CD4-positive, alpha-beta T cell treated with Interleukin-10 for 1 hour (primary cell): ENCODE measurements at places on chromosomes 2 and 18.
A peak's percentile ranks its signal among the peaks of the same experiment; 100 is the strongest.

GRCh38 chr2:44817673-44818335 lies 123.7 kb upstream of the SIX3 start:
- no peak for DNase-seq

DNA sequence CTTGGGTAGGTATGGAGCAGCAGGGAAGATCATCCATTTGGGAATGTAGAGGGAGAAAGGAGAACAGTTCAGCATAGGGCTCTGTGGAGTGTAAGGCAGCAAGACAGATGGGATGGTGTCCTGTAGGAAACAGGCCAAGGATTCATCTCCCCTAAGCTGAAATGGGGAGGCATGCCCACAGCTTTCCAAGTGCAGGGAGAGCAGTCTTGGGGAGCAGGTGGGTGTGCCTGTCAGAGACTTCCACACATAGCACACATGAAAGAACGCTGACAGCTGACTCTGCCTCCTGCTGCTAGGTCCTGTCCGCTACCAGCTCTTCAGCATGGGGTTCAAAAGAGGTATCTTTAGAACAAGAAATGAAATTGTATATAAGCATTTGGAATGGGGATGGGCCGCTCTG lies 9.0 kb downstream of the SETBP1 start:
- no peak for DNase-seq

GRCh38 chr2:122748552-122749011 lies 993.1 kb downstream of the TSN start:
- DNase-seq: no peak

DNA sequence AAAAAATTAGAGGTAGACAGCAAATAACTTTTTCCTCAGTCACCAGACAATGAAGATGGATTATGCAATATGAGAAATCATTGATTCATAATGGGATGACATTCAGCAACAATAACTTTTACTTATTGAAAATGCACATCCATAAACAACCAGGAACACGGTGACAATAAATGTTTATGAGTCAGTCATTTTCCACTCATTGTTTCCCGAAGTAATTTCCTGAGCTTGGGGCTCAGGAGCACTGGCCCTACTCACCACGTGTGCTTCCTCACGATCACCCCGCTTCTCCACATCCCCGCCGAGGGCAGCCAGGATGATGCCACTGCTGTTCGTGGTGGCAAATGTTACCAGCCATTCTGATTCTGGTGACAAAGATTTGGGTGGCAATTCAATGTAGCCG lies 156.3 kb downstream of the LAMA1 start:
- no peak for DNase-seq

DNA sequence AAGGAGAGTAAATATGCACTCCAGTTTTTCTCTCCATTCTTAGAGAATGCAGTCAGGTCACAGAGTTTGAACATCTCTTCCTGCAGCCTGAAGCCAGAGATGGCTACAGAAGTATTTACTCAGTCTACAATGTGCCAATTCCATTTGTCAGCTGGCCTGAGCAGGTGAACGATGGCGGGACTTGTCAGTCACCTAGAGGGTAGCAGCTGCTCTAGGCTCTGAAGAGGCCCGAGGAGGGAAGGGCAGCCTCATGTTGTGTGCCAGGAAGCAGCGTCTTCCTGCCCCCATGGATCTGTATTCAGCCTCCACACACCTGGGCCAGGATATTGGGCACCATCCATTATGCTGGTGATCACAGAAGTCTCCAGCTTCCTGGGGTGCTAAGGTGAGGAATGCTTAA lies 316.7 kb upstream of the CHAC2 start:
- DNase-seq: no peak

GRCh38 chr2:141957321-141957720 lies 173.5 kb downstream of the LRP1B start:
- no peak for DNase-seq

DNA sequence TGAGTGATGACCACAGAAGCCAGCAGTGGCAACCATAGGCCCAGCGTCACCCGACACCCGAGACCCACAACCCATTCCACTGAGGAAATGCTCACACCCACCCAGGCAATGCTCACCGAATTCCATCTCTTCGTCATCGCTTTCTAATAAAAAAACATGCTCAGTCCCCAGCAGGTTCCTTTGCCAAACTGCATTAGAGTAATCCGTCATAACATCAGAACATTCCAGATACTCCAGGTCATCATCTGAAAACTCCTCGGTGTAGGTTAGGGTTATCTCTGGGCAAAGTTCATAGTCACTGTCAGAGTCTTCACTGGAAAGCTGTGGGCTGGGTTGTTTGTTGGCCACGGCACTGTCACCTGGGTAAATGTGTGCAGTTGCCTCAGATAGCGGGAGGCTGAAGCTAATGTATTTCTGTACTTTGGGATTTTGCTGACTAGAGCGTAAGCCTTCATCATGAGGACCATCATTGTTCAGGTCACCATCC lies 49.3 kb downstream of the ALPK2 start:
- DNase-seq: no peak

- DNase-seq: no peak
These were observed 2.6 kb downstream of the STK25 start for GRCh38 chr2:241505781-241506201.

GRCh38 chr2:215862351-215862771 lies 151.0 kb downstream of the MREG start:
- no peak for DNase-seq

GRCh38 chr2:74364533-74365505 lies 15.3 kb downstream of the DCTN1 start:
- no peak for DNase-seq

- DNase-seq: no peak
These were observed 8.8 kb upstream of the CRACDL start for GRCh38 chr2:98944775-98945174.

DNA sequence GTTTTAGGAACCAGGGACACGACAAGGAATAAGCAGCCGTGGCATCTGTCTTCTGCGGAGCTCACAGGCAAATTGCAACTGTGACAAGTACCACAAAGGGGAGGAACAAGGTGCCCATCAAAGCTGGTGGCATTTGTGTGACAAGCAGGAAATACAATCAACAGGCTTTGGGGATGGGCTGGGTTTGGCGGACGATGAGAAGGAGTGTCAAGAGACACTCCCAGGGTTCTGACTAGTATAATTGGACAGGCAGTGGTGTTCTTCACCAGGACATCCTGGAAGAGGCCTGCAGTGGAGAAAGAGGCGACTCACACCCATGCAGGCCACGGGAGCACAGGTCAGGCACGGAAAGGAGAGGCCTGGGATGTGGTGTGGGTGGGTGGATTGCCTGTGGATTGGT lies 14.2 kb upstream of the SPATA3 start:
- DNase-seq: peak; percentile 42

DNA sequence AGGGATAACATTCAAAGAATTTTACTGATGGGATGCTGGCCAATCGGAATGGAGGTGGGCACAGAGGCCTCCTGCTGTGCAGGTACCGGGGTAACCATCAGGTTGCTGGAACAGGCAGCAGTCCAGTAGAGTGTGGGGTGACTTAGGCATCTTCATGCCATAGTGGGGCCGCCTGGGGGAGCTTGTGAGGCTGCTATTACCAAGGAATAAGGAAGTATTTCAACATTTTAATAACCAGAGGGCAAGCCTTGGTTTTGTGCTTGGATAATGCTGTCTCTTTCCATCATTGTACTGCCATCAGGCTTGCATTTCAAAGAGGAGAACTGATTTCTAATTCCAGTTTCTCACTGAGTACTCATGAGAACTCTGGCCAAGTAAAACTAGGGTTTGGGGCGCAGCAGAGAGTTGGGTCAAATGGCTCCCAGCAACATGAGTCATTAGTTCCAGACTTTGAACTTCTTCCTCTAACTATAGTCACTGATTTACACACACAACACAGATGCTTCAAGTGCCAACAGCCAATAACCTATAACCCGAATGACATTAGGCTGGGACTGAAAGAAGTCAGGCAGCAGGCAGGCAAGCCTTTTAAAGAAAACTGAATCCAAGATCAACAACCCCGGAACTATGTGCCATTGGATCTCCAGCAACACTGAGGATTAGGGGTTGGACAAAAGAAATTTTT lies 56.1 kb upstream of the FHL2 start:
- no peak for DNase-seq

DNA sequence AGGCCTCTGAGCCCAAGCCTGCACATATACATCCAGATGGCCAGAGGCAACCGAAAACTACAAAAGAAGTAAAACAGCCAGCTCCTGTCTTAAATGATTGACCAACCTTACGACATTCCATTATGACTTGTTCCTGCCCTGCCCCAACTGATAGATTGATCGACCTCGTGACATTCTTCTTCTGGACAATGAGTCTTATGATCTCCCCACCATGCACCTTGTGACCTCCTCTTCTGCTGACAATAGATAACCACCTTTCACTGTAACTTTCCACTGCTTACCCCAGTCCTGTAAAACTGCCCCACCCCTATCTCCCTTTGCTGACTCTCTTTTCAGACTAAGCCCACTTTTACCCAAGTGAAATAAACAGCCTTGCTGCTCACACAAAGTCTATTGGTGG lies 670.0 kb upstream of the PKDCC start:
- DNase-seq: no peak

DNA sequence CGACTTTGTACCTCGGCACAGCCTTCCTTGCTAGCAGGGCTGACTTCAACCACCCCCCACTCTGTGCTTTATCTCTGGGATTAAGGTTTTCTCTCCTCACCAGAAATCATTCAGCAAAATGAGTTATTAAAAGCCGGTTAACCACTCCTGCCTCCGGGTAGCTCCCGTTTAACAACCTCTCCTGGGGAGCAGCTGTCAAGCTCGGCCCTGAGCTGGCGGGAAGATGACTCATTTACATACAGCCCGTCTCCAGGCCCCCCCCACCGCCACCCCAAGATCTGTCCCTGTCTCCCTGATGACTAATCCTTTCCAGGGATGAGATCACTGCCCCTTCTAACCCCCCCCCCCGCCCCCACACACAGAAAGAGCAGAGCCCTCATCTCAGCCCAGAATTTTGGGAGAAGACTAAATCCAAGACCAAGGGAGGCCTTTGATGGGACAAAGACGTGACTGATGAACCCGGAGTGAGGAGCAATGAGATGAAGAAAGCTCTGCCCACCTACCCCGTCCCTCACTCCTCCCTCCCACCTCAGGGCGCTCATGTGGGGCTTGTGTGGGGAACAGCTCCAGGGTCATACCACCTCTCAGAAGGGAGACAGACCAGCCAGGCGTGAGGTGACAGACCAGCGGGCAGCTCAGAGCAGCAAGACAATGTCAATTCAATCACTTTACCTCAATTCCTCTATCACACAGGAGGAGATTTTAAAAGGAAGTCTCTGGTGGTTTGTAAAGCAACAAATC lies 131.4 kb downstream of the MSH2 start:
- no peak for DNase-seq

DNA sequence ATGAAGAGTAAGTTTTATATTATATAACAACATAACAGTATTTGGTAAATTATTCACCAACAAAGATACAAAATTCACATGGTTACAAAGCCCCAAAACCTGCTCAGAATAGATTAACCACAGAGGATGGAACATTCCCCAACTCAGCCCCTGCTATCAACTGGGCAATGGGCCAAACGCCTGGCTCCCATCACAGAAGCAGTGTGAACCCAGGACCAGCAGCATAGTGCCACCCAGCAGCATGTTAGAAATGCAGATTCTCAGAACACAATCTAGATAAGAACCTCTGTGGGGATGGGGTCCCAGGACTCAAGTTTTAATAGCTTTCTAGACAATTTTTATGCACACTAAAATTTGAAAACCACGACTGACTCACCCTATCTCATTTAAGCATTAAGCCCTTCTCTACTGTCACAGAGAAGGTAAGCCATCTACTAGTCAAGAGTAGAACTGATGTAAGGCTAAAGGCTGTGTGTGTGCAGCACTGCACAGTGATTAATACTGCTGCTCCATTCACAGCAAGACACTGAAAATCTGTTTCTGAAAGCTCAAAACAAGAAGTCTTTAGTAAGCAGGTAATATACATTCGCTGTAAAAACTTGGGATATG lies 15.2 kb downstream of the AFG3L2 start:
- DNase-seq: no peak

GRCh38 chr2:134080386-134081089 lies 173.3 kb upstream of the MGAT5 start:
- DNase-seq: no peak

GRCh38 chr2:240946046-240946445 lies 39.9 kb downstream of the CROCC2 start:
- no peak for DNase-seq

DNA sequence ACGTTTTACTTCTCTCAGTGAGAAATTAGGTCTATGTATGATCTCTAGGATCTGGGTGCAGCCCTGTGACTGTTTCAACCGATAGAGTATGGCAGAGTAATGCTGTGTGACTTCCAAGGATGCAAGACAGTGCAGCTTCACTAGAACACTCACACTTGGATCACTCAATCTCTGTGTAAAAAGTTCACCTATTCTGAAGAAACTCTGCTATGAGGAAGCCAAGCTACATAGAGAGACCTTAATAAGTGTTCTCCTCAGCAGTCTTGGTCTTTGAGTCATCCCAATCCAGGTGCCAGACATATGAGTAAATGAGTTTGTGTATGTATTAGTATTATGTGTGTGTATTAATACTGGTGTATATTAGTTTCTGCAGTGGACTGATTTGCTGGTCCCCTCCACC lies 335.0 kb downstream of the NR4A2 start:
- DNase-seq: no peak

DNA sequence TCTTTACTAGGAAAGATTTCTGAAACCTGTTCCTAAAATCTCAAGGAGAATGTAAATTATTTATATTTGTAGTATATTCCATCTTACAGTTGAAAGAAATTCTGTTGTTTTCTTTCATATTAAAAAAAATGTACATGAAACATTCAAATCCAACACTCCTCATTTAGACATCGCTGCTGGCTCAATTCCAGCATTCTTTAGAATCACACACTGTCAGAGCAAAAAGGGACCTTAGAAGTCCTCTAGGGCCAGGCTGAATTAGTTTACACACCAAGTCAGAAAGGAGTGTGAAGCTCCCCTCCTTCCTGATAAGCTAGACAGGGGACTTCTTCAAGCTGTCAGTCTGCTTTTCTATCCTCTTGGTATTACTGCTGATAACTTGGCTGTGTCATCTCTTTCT lies 158.6 kb upstream of the LTBP1 start:
- DNase-seq: no peak

GRCh38 chr2:150688016-150688415 lies 200.5 kb upstream of the RND3 start:
- DNase-seq: no peak

DNA sequence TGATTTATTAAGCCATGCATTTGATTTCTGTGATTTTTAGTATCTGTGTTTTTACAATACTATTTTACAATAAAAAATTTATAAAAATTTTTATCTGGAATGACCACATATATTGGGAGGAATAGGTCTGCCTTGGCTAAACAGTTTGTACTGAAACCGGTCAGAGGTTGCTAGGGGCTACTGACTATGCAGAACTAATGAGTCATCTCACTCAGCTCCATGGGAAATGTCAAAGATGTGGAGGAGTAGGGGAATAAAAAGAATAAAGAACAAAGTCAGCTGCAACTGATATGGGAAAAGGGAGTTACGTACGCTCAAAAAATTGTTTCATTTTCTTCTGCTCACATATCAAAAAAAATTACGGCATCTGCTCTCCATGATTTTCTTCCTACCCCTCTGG lies 8.6 kb upstream of the TMEM163 start:
- no peak for DNase-seq
